ENCODE measurements at places on chromosomes 1 and 21. TPM values are rescaled to one million over a fixed set of nuclear protein-coding genes. Genes with fewer than 3 reads are reported as not detected.

The GNL2 gene
- 17.0 TPM for total RNA-seq

The TMEM269 gene
- not detected for total RNA-seq

The CENPF gene
- total RNA-seq = 0.53 TPM

The HS2ST1 gene
- total RNA-seq = 15.8 TPM

The SHE gene
- 107 TPM for total RNA-seq

The NPR1 gene
- total RNA-seq = 187 TPM

The KCND3 gene
- total RNA-seq = 13.3 TPM

The HTR1D gene
- total RNA-seq = not detected

The CBR3 gene
- total RNA-seq = 59.2 TPM

The SPRR1A gene
- total RNA-seq = not detected

The VHLL gene
- total RNA-seq = not detected

The BLACAT1 gene
- total RNA-seq = not detected

The PLA2G2C gene
- not detected for total RNA-seq

The PAPPA2 gene
- total RNA-seq = 2.9 TPM

The TTC4 gene
- 20.6 TPM for total RNA-seq

The AUNIP gene
- total RNA-seq = not detected

The CCDC17 gene
- total RNA-seq = not detected

The FCRL5 gene
- not detected for total RNA-seq

The ST6GALNAC5 gene
- total RNA-seq = 32.9 TPM

The MTARC2 gene
- 23.7 TPM for total RNA-seq

The BCL2L15 gene
- not detected for total RNA-seq

The ANXA9 gene
- not detected for total RNA-seq

The KRTAP19-3 gene
- not detected for total RNA-seq

The AJAP1 gene
- total RNA-seq = 6.9 TPM

The REG4 gene
- not detected for total RNA-seq

The BRINP2 gene
- 0.11 TPM for total RNA-seq

The AMY1C gene
- total RNA-seq = not detected

The TEDDM1 gene
- total RNA-seq = not detected

The S1PR1 gene
- 291 TPM for total RNA-seq

The HSD3B1 gene
- not detected for total RNA-seq

The GREM2 gene
- not detected for total RNA-seq

The SPTA1 gene
- not detected for total RNA-seq

Data from ascending aorta (tissue), 2 donors.